ENCODE measurements at places on chromosomes 3 and 15. TPM values are rescaled to one million over a fixed set of nuclear protein-coding genes. Genes with fewer than 3 reads are reported as not detected.

The ABI3BP gene
- 2.2 TPM for total RNA-seq

The IL5RA gene
- not detected for total RNA-seq

The DTWD1 gene
- 31.5 TPM for total RNA-seq

The MYO5C gene
- not detected for total RNA-seq

The ADPRH gene
- total RNA-seq = not detected

The KBTBD8 gene
- total RNA-seq = 4.2 TPM

The USP8 gene
- total RNA-seq = 33.2 TPM

The DAPK2 gene
- not detected for total RNA-seq

The GRK7 gene
- not detected for total RNA-seq

The APOD gene
- total RNA-seq = not detected

The TMEM158 gene
- 248 TPM for total RNA-seq

The TUBGCP4 gene
- total RNA-seq = 19.3 TPM

The IGSF11 gene
- total RNA-seq = not detected

The VGLL3 gene
- total RNA-seq = 0.88 TPM

The TMIE gene
- total RNA-seq = not detected

The IGF2BP2 gene
- total RNA-seq = 157 TPM

The LMCD1 gene
- 1.3 TPM for total RNA-seq

The SCN5A gene
- total RNA-seq = 5.9 TPM

The PRSS50 gene
- not detected for total RNA-seq

The GP5 gene
- not detected for total RNA-seq

The TMEM40 gene
- not detected for total RNA-seq

The CLCN2 gene
- total RNA-seq = 21.1 TPM

The CADPS gene
- total RNA-seq = 0.18 TPM

The HHATL gene
- not detected for total RNA-seq

The ABHD6 gene
- total RNA-seq = 11.4 TPM

The GADL1 gene
- 0.13 TPM for total RNA-seq

The SHC4 gene
- 1.0 TPM for total RNA-seq

The ZCWPW2 gene
- not detected for total RNA-seq

The PTH1R gene
- 2.6 TPM for total RNA-seq

The FILIP1L gene
- total RNA-seq = not detected

The ZNF662 gene
- total RNA-seq = 0.40 TPM

The GOLGA6L10 gene
- 0.31 TPM for total RNA-seq

The DET1 gene
- 4.8 TPM for total RNA-seq

The CLDN16 gene
- not detected for total RNA-seq

The CTXND1 gene
- not detected for total RNA-seq

The FRG2C gene
- not detected for total RNA-seq

The SLC24A5 gene
- not detected for total RNA-seq

The CHRD gene
- total RNA-seq = 0.43 TPM

The KIF9 gene
- 28.4 TPM for total RNA-seq

The FSTL1 gene
- total RNA-seq = 144 TPM

The ENTPD3 gene
- not detected for total RNA-seq

The MFAP1 gene
- total RNA-seq = 21.7 TPM

The SPATA12 gene
- total RNA-seq = 1.6 TPM

The STRIT1 gene
- total RNA-seq = not detected

The SIDT1 gene
- total RNA-seq = 0.02 TPM

The IL20RB gene
- total RNA-seq = 1.1 TPM

All from HT1080 (cell line).